ENCODE measurements at places on chromosomes 4 and X.

DNA sequence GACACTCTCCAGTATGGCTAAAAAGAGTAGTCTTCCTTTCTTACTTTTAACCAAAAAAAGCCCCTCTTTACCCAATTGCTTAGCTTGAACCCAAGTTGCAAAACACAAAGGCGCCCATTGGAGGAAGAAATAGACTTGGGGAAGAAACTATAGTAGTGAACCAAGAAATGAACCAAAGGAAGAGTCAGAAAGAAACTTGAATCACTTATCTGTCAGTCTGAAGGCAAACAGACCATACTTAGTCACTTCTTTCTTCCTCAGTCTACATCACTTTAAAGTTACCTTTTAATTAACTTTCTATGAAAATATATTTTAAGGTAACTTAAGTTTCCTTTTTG, 161.4 kb upstream of the GIMD1 start:
- DNase-seq = no peak

GRCh38 chr4:81527709-81528108, 56.0 kb upstream of the RASGEF1B start:
- no peak for DNase-seq

- no peak for DNase-seq
Observed at GRCh38 chr4:25767877-25768725, 94.7 kb downstream of the SEL1L3 start.

- no peak for DNase-seq
Observed at GRCh38 chr4:103098756-103099440, 736 bp downstream of the BDH2 start.

DNA sequence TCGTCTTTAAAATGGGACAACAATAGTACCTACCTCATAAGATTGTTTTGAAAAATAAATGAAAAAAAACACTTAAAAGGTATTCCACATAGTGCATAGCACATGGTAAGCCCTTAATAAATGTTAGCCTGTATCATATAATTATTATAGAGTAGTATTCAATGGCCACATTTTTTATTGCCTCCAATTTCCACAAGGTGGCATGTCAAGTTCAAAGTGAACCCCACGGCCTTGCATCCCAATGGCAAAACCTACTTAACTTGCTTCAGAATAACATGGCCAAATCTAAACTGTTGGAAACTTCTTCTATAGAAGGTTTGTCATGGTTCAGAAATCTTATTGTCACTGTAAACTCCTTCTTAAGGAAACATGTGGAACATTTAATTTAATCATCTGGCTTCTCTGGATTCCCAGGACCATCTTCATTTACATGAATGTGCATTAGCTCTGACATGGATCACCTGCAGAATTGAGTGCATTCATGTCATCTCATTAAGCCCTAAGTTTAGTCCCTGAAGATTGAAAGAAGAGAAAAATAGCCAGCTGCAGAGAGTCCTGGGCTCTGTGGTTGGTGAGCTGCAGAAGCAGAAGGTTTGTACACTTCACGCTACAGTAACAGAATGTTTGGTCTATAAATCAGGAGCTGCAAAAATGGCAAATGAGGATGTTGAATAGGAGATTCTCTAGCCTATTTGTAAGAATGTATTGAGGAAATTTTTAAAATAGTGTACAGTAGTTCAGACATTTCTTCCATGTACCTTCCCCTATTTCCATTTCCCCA, 61.0 kb downstream of the ANXA3 start:
- peak; percentile 6 for DNase-seq
